ENCODE measurements at places on chromosomes 1 and 21. TPM values are rescaled to one million over a fixed set of nuclear protein-coding genes. Genes with fewer than 3 reads are reported as not detected.

The C1orf87 gene
- total RNA-seq = not detected

The TP73 gene
- total RNA-seq = not detected

The INAVA gene
- total RNA-seq = 0.36 TPM

The C1orf53 gene
- 6.5 TPM for total RNA-seq

The RGSL1 gene
- not detected for total RNA-seq

The TMOD4 gene
- total RNA-seq = not detected

The KRTAP23-1 gene
- not detected for total RNA-seq

The CDK18 gene
- 0.72 TPM for total RNA-seq

The C1orf115 gene
- 0.36 TPM for total RNA-seq

The COPA gene
- 282 TPM for total RNA-seq

The CAPN8 gene
- not detected for total RNA-seq

The PADI2 gene
- total RNA-seq = under 0.01 TPM

All from osteoblast (primary cell).